ENCODE measurements at places on chromosomes 5 and 9.

DNA sequence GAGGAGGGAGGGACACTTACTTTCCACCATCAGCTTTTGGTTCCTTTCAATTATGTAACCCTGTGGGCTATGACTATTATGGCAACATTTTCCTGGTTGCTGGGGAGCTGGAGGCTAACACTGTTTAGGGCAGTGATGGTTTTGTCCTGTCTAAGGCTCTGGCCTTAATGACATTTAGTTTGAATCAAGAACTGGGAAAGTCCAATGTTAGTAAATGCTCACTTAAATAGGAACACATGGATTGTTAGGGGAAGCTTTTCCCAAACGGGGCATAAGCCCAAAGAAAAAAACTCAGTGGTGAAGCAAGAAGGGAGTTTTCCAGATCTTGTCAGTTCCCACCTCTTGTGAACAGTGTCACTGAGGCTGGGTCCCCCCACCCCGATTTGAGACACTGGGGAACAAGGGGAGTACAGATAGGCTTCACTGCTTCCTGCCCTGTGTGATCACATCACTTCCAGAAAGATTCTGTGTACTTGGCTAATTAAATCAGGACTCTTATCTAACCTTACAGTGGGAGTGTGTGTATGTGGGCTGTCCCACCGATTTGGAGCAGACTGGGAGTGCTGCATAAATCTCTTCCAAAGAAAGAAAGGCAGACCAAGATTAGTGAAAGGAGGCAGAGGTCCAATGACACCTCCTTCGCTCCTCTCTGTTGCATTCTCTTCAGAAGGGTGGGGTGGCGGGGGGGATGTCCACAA is 206.4 kb downstream of the PTTG1 start:
- DNase-seq, result no peak

DNA sequence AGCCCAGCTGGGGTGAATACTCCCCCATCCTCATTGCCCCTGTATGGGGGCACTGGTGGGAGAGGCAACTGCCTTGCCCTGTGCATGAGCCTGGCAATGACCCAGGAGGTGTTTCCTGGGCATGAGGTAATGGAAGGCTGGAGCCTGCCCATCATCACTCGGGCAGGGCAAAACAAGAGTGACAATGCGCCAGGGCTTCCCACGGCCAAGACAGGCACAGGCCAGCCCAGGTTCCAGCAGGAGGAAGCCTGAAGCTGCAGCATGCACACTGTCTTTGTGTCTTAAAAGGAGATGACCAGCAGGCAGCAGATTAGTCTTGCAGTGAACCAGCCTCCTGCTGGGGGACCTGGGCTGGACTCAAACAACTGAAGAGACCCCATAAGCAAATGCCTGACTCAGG is 92.2 kb upstream of the SMIM23 start:
- DNase-seq, result no peak

GRCh38 chr5:104412649-104413240 is 850.2 kb upstream of the NUDT12 start:
- DNase-seq, result no peak

- DNase-seq, result no peak
These were observed 587.0 kb upstream of the COX7C start for GRCh38 chr5:86030753-86031152.

DNA sequence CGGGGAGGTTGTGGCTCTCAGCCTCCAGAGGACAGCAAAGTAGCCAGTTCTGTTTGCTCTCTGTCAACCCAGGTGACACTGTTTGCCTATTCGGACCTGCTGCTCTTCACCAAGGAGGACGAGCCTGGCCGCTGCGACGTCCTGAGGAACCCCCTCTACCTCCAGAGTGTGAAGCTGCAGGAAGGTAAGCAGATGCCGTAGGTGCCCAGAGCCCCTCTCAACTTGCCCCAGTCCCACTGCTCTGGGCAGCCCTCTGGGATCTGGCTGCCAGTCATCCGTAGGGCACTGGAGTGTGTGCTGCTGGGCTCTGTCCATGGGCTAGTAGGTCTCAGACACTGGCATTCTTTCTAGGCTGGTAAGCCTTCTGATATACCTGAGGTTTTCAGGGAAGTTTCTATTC is 59.3 kb downstream of the RGS3 start:
- no peak for DNase-seq

DNA sequence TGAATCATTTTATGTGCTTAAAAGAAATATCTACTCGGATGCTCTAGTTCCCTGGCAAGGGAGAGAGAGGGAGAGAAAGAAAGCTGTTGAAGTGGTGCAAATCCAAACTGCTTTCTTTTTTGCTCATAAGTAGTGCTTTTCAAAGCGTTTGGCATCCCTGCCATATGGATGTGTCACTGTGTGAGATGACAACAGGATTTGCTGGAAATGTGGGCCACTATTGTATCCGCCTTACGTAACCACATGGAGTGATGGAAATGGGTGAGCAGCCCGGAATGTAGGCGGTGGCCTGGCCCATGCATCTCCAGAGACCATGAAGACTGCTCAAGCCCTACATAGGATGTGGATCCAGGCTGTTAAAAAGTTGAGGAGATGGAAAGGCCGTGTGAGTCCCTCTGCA is 30.8 kb downstream of the TJP2 start:
- DNase-seq, result no peak

GRCh38 chr5:35281613-35282012 is 51.3 kb upstream of the PRLR start:
- no peak for DNase-seq

Data from T-helper 17 cell (primary cell).